T-helper 1 cell treated with Interleukin-12 subunit alpha and Interleukin-12 subunit beta and Interleukin-4 antibody, amounts not matched to agents 30 ng/mL and 1 ng/mL, for 36 hours (primary cell): ENCODE measurements at places on chromosomes 3 and 15. TPM values are rescaled to one million over a fixed set of nuclear protein-coding genes. Genes with fewer than 3 reads are reported as not detected.

The GXYLT2 gene
- 0.51 TPM in 1 of 2 replicates, not detected in the other for total RNA-seq

The RTP3 gene
- not detected in 2 replicates for total RNA-seq

The SMAD6 gene
- total RNA-seq, result 0.07 and 0.37 TPM in 2 replicates

The AHSG gene
- total RNA-seq, result not detected in 2 replicates
